NCI-H774 (cell line): ENCODE measurements at places on chromosomes 5 and 9.

DNA sequence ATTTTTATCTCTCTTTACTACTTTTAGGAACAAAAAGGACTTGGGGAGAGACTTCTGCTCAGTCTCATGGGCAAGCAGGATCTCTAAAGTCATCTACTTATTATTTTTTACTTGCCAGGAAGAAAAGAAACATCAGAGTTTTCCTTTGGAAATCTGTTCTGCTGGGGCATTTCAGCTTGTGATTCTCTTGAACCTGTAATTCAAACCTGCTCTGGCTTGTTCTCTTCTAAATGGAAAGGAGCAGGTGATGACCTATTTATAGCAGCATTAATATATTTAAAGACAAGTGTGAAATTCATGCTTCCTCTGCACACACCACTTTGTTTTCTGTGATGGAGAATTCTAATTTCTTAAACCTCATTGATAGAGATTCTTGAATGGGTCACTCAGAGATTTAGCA, 2.0 kb downstream of the ADCY2 start:
- no peak for DNase-seq

DNA sequence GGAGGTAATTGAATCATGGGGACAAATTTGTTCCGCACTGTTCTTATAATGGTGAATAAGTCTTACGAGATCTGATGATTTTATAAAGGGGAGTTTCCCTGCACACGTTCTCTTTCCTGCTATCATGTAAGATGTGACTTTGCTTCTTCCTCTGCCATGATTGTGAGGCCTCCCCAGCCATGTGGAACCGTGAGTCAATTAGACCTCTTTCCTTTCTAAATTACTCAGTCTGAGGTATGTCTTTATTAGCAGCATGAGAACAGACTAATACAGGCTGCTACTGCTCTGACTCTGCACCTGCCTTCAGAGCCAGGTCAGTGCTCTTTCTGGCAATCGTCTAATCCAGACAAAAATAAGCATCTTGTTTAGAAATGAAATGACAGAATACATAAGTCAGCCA, 479.2 kb upstream of the TUSC1 start:
- no peak for DNase-seq

- no peak for DNase-seq
Measured at GRCh38 chr9:136470792-136471469, 11.9 kb downstream of the SEC16A start.

DNA sequence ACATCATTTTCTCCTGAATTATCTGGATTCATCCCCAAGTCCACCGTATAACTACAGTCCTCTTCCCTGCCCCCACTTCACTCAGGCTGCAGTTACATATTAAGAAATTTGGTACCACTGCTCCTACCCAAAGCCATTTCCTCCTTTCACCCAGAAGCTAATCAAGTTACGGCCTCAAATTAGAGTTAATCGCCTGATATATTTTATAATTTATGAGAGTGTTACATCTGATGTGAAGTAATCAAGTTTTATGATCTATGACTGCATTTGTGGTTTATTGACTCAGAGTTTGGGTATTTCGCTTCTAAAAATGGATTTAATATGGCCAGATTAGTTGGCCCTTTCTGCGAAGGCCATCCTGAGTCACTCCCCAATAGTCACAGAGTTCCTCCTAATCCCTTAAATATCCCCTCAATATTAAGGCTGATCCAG, 223.6 kb upstream of the KIF2A start:
- DNase-seq: no peak

- no peak for DNase-seq
Measured at GRCh38 chr5:154473581-154474283, 4.3 kb downstream of the HAND1 start.

GRCh38 chr5:41924872-41925554, at the start of gene FBXO4:
FBXO4 (plus strand) TSS chr5:41925281; CDS start chr5:41925310, 29 bp downstream.
- peak; percentile 89 for DNase-seq

GRCh38 chr9:113931140-113931539, 55.0 kb downstream of the ZNF618 start:
- DNase-seq: no peak

DNA sequence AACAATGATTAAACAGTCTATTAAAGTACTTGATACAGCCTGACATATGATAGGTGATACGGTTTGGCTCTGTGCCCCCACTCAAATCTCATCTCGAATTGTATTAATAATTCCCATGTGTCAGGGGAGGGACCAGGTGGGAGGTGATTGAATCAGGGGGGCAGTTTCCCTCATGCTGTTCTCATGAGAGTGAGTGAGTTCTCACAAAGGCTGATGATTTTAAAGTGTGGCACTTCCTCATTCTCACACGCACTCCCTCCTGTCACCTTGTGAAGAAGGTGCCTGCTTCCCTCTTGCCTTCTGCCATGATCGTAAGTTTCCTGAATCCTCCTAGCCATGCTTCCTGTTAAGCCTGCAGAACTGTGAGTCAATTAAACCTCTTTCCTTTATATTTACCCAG, 40.1 kb upstream of the TARS1 start:
- DNase-seq: no peak

GRCh38 chr9:126829035-126829434, 24.2 kb downstream of the ZBTB43 start:
- DNase-seq: no peak

- DNase-seq: no peak
Measured at GRCh38 chr9:79301085-79301484, 270.7 kb upstream of the TLE4 start.

GRCh38 chr5:176948458-176948857, 49.3 kb upstream of the HK3 start:
- DNase-seq: no peak

- DNase-seq: no peak
Measured at GRCh38 chr5:119597728-119598298, 31.5 kb upstream of the FAM170A start.

- no peak for DNase-seq
Measured at GRCh38 chr5:40276426-40277102, 403.2 kb upstream of the PTGER4 start.

GRCh38 chr5:1477341-1477740, 32.1 kb upstream of the SLC6A3 start:
- DNase-seq: no peak

DNA sequence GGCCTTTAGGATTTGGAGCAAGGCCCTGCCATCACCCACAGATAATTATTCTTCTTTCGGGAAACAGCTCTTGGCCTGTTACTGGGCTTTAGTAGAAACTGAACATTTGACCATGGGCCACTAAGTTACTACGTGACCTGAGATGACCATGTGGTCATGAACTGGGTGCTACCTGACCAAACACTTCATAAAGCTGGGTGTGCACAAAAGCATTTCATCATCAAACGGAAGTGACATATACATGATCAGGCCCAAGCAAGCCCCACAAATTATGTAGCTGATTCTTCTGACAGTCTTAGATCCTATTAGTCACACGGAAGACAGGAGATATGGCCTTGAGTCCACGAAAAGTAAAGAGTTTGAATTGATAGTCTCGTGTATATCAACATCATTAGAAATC, 130.9 kb upstream of the FBN2 start:
- DNase-seq: no peak

DNA sequence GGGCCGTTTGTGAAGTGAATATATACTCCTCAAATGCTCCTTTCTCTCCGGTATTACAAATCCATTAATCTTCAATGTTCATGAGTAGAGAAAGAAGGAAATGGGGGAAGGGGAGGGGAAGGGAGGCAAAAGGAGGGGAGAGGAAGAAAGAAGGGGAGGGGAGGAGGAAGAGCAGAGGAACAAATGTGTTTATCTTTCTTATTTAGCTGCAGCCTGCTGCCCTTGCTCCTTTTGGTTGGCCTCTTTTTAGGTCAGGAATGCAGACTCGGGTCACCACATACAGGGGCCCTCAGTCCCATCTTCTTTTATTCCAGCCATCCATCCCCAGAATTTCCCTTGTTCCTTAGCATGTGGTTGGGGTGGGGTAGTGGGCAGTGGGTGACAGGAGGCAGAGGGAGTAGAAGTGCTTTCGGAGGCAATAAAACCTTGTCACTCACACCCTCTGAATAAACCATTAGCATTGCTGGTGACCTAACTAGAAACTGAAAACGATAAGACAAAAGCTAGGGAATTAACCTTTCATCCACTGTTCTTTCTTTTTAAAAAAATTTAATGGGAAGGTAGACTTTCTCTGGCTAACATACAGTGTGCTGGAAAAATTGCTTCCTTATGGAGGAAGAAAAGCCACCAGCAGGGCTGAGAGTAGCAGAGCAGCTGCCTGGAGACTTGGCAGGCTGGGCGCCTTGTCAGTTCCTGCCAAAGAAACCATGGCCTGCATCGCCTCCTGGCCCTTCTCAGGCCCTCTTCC, 16.8 kb upstream of the PRLR start:
- DNase-seq: no peak

DNA sequence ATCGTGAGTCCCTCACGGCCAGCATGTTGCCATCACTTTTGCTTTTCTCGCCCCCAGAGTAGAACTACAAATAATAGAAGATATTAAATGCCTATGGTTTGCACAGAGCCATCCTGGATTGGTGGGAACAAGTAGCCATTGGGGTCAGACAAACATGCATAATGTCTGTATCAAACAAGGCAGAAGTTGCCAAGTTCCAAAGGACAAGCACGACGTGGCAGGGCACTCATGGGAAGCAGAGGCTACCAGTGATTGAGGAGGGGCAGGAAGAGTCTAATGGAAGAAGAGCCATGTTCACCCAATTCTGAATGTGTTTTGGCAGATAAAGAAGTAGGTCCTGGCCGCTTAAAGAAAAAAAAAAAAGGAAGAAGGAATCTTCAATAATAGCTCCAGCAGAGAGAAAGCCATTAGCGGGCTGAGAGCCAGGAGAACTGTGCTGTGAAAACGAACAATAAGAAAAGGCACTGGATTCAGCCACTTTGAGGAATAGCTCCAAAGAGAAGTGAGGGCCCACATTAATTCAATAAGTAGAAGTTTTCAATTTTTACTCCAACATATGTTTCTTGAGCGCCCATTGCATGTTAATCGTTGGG, 153.7 kb upstream of the ADCY2 start:
- DNase-seq: no peak

DNA sequence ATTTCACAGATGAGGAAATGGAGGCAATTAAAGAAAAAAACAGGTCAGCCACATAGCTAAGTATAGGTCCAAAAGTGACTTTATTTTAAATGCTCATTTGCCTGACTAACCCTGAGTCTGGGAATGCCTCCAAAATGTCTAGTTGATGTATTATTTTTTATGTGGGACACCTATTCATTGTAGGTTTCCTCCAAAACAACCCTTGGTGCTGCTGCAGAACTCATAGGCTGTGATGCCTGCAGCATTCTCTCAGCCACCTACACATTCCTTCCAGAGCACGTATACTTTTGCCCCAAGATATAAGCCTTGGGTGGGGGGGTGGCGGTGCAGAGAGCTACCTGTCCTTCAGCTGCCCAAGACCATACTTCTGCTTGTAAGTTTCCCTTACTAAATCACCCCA, 77.4 kb downstream of the MSX2 start:
- no peak for DNase-seq

- DNase-seq: no peak
Measured at GRCh38 chr9:127990554-127990953, 9.8 kb upstream of the EEIG1 start.

DNA sequence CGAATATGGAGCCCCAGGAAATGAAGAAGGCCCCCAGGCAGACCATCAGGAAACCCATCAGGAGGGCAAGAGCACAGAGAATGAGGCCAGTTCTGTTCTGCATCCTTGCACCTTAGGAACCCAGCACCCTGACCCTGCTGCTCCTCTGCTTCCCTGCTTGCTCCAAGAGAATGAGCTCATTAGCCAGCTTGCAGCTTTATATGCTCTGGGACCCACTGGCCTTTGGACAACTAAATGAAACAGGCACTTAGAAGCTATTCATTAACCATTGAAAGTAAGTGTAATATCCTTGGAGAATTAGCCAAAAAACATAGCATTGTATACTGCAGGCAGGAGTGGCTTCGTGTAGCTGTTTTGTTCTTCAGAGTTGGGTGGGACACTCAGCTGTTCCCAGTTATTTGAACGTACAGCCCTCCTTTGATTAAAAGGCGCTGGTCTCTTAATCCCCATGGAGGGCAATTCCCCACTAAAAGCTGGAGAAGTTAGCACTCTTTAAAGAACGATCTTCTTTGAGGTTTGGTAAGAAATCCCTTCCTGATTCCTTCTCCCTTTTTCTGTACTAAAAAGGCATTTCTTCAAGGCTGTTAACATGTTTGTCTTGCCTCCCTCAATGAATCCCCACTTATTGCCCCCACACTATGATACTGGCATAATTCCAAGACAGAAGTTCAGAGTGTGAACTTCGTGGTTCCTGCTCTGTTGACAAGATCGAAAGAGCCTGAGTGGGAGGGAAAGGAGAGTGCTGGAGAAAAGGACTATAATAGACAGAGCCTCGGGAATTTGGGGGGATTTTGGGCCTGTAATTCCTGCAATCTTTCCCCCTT, at the start of gene TMEM252:
Gene TMEM252, minus strand, starts transcription at position 172 of the 824 bp plus-strand sequence. Its CDS starts 69 bp downstream, at position 103.
- no peak for DNase-seq

DNA sequence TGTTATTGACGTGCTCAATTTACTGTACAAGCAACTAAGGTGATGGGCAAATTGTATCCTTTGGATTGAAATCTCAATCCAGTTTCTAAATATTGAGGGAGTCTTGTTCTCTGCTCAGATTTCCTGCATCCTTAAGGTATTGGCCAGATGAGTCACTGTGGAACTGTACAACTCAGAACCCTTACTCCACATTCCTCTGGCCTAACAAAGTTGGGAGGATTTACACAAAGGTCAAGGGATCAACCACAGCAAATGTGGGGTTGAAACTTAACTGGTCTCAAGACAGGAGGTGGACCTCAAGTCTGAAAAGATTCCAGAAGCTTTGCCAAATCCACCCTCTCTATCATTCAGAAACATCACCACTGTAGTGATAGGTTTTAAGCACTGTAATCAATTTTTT, 81.5 kb upstream of the AGXT2 start:
- no peak for DNase-seq

- DNase-seq: no peak
Measured at GRCh38 chr5:38745836-38746732, 99.7 kb upstream of the OSMR start.

DNA sequence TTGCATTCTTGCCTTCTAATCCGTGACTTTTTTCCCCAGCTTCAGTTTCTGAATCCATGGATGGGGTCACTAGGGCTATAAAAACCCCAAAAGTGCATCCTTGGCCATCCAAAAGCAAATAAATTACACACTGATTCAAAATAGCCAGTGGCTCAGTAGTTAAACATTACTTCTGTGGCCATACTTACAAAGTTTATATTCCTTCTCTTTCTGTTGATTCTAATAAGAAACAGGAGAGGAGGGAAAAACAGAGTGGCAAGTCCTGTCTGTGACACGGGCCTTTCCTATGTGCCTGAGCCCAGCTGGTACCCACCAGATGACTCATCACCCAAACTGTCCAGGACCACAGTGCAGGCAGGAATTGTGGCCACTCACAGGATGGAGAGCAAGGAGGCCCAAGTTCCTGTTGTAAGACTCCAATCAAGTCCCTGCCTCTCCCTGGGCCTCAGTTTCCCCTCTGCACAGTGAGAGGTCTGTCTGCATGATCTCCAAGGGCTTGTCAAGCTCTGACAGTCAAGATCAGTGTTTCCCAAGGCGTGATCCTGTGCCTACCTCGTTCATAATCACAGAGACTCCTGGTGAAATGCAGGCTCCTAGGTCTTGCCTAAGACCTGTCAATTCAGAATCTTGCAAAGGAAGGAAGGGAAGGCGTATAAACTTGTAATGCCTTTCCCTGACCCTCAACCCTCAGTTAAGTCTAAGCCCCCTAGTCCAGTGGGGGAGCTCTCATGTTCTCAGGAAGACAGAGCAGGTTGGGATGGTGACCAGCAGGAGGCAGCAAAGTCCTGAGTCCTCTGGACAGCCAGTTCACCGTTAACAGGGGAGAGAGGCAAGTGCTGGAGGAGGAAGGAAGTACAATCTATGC, 29.5 kb downstream of the TNIP1 start:
- no peak for DNase-seq

GRCh38 chr5:142821733-142822487, 51.7 kb downstream of the ARHGAP26 start:
- DNase-seq: no peak

- no peak for DNase-seq
Measured at GRCh38 chr9:34891386-34891785, 66.7 kb upstream of the PHF24 start.
